ENCODE measurements at places on chromosomes 4 and X.

DNA sequence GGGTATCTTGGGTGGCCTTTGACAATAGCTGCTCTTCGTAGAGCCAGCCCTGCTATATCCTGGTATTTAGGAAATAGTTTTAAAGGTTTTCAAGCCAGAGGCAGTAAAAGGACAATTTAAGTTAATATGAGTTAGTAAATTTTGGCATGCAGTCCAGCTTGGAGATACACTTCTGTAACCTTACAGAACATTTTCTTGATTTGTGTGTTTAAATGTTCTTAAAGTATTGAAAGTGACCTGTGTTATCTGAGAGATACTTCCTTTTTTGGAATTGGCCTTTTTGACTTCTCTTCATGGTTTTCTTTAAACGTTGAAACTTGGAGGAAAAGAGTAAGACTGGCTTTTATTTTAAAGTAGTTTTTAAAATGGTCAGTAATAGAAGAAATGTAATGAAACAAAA lies 25.5 kb downstream of the PDLIM5 start:
- no peak for DNase-seq

DNA sequence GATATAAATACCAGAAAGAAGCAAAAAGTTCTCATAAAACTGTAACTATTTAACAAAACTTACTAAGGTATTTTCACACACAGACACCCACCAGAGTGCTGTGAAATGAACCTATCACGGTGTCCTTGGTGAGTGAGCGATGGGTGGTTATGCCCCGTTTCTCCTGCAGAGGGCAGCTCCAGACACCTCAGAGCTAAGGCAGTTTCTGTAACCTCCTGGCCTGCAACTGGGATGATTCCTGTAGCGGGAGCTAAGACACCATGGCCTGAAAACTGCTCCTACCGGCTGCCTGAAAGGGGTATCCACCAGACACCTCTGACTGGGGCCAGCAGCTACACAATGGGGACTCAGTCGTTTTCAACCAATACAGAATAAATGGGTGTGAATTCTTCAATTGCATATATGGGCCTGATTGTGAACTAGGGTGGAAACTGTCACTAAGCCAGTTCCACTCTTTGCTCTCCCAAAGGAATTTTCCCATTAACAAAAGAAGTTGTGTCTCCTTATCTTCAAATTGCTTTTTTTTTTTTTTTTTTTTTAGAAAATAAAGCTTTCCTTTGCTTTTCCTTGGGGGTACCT lies 2375.8 kb upstream of the TENM3 start:
- no peak for DNase-seq

GRCh38 chrX:1493412-1493811 lies 40.7 kb upstream of the ASMTL start:
- DNase-seq, result no peak

DNA sequence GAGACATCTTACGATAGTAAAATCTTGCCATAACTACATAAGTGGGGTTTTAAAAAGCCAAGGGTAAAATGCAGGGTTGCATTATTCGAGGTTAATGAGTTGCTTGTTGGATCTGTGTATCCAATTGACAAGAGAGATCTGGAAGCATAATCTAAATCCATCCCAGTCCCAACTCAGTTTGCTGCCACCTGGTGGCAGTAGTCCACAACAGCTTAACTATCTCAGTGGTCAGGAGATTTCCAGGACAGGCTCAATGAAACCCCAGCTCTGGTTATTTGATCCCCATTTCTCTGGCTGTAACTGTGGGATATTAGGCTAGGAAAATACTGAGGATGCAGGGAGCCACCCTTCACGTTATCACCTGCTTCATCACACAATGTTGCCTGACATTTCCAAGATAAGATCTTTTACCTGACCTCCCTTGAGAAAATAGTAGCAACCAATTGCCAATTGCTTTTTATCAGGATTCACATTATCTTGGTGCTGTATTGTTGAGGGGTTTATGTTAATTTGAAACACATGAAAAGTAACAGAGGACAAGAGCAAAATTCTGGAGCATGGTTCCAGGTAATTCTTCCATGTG lies 88.2 kb upstream of the TNIP3 start:
- peak; percentile 52 for DNase-seq

DNA sequence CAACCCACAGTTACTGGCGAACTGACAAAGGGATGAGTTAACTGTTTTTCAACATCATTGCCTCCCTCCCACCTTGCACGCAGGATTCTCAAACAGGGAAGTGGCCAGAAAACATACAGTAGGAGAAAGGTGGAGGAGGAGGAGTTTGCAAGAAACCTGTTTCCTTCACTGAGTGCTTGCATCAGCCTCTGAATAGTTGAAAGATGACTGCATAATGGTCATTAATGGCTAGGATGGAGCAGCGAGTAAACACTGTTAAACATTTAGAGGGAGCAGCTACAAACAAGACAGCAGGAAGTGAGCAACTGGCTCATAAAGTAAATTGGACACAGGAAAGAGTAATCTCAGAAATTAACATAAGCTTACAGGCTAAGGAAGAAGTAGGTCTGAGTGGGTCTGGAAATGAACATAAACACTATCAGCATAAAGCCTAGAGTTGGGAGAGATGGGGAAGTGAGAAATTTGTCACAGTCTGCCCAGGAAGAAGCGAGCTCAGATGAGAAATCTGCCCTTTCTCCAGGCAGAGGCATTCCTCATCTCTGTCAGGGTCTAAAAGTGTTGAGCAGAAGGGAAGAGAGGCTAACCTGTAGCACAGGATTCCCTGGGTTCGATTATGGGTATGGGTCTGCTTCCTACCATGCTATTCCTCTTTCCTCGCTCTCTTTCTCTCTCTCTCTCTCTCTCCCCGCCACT lies 38.6 kb downstream of the TRPC5OS start:
- no peak for DNase-seq

GRCh38 chr4:109111031-109111430 lies 191.4 kb downstream of the COL25A1 start:
- no peak for DNase-seq

DNA sequence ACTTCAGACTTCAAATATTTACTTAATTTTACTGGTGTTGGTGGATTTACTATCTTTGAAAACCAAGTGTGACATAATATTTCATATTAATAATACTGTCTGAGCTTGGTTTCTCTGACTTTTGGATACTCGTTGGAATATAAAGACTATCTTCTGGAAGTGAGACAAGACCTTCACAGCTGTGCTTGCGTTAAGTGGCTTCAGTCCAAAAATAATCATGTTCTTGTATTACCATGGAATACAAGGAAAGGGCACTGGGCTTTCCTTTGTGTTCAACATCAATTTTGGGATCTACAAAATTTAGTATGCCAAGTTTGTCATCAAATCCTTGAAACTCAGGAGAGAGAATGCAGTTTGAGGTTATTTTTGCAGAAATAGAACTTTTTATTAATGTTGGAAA lies 712.4 kb upstream of the LCORL start:
- no peak for DNase-seq

DNA sequence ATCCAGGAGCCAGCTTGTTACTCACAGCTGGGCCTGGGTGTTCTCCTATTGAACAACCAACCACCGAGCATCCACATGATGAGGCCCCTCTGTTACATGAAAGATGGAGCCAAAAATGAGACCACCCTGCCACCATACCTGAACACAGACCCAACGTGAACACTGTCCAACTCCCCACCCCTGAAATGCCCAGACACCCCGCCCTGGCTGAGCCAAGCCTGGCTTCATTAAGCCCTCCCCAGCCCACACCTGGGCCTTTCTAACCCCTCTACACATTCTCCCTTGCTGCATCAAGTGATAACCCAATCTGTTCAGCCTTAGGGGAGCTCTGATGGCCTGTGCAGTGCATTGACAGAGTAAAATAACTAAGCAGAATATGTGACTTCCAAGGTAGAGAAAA lies 80.7 kb downstream of the EVC start:
- DNase-seq, result no peak

DNA sequence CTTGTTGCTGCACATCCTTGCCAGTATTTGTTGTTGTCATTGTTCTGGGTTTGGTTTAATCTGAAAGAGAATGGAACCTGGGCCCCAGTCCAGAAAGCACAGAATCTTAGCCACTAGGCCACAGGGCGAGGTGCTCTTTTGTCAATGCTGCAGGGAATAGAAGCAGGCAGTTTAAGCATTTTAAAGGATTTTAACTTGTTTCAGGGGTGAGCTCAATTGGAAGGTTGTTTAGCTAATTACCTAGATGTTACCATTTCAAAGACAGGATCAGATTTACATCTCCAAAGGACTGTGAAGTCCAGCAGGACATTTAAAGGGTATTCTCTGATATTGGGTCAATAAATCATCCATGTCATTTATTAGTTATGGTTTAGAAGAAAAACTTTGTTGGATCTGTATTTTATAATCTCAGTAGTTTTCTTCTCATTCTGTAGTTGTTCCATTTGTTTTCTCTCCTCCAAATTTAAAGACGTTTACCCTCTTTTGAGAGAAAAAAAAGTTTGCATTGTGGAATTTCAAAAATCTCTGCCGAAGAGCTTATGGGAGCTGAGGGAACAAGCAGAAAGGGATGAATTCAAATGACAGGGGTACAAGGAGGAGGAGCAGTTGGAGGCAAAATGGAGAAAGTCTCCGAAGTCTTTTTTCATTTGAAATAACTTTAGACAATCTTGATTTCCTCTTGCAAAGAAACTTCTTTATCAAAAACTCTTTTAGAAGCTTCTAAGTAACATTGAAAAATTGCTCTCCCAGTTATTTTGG lies 57.5 kb upstream of the FAM47C start:
- DNase-seq, result no peak

DNA sequence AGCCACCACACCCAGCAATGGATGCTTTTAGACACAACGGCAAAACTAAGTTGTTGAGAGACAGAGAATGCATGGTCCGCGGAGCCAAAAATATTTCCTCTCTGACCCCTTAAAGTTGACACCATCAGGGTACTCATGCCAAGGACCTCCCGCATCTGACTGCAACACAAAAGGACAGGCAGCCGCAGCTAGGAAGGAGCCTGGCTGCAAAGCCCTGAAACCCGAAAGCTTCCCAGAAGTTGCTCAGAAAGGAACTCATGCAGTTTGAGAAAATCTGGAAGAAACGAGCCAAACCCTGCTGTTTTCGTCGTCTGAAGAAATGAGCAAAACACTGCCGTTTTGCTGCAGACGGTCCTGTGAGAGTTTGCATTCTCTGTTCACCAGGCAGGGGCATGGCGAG lies 16.5 kb downstream of the DHRSX start:
- DNase-seq, result no peak

GRCh38 chr4:78634011-78634664 lies 82.6 kb downstream of the ANXA3 start:
- DNase-seq, result no peak

- DNase-seq, result no peak
Measured at GRCh38 chr4:69860052-69860451, at the start of gene SULT1E1. Gene SULT1E1 (minus strand): TSS chr4:69860145. CDS start chr4:69857644, 2,501 bp downstream.

GRCh38 chr4:175560604-175561003 lies 251.5 kb downstream of the GPM6A start:
- DNase-seq, result no peak

DNA sequence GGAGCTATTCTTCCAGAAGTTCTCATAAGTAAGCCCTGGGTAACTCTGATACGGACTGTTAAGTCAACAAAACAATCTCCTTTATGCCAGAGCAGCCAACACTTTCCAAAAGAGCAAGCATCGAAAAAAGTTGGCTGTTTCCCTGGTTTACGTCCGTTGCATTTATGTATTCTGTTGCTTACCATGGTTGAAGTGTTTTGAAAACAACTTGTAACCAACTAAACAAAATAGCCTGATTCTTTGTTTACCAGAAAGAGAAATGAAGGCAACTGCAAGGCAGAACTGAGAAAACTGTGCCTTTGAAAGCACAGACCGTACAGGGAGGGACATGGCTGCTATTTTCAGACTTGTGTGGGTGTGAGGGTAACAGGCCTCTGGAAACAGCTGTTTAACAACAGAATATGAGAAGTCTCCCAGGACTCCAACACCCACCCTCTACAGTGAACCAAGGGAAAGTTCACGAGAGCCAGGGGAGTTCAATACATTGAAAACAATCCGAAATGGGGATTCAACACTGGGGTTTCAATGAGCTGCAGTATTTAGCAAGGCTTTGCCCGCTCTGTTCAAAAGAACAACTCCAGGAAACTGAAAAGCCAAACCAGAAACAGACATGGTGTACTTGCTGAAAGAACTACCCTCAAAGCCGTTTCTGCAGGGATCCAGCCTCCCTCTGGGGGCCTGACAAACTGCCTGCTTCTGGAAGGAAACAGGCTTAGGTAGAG lies 95.8 kb upstream of the EGFL6 start:
- DNase-seq, result peak; percentile 5

- DNase-seq, result no peak
Measured at GRCh38 chr4:94508296-94508695, 56.6 kb downstream of the PDLIM5 start.

DNA sequence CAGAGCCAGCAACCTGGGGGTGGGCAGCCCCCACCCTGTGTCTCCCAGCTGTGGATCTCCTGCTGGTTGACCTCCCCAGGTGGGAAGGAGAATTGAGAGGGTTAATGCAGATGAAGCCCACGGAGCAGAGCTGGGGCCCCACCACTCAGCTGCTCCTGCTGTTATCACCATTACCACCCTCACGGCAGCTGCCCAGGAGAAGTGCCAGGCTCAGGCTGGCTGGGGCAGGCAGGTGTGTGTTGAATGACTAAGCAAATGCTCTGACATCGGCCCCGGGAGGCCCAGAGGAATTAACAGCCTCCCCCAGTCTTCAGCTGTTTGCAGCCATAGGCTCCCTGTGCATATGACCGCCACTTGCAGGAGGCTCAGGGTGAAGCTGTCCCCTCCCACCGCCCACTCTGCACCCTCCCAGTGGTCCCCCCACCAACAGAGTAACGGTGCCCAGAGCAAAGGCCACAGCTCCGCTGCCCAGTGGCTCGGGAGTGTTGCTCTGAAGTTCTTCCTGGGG lies 133.8 kb downstream of the CPZ start:
- DNase-seq, result no peak

DNA sequence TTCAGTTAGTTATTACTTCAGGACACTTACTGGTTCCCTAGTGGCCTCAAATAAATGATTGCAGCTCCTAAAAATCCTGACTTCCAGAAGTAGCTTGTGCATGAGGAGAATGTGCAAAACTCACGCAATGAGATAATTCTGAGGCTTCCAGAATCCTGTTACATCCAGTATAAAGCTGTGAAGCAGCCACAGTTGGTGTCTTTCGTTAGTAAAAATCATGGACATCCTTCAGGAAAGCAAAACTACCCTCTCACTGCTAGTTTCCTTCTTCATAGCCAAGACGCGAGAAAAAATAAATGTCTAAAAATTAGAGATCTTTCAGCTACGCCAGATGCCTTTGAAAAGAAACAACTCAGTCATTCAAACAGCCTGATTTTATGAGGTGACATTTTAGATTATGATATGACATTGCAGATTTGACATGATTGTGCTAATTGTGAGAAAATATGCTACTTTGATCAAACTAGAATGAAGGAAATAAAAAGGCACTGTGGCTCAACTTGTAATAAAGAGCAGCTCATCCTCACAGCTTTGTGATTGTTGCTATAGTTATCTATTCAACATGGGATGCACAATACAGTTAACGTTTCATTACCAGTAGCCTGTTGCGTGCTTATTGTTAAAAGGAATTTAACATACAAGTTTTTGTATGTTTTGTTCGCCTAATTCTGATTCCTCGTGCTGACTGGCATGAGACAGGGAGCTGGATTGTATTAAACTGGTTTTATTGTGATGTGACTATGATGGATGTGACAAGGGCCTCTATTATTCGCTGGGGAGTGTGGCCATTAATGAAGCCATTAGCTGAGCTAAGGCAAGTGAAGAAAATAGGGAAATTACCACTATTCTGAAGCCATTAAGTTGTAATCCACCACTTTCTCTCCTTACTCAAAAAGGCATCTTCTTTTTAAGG lies 40.5 kb downstream of the AFF2 start:
- DNase-seq, result no peak

Data from activated gamma-delta T cell treated with Interleukin-2 at 50 U/mL for 16 hours (primary cell).